Renal cortex interstitium (tissue), 15 donors: ENCODE measurements at places on chromosomes 11 and 22.
A peak's percentile ranks its signal among the peaks of the same experiment; 100 is the strongest.

DNA sequence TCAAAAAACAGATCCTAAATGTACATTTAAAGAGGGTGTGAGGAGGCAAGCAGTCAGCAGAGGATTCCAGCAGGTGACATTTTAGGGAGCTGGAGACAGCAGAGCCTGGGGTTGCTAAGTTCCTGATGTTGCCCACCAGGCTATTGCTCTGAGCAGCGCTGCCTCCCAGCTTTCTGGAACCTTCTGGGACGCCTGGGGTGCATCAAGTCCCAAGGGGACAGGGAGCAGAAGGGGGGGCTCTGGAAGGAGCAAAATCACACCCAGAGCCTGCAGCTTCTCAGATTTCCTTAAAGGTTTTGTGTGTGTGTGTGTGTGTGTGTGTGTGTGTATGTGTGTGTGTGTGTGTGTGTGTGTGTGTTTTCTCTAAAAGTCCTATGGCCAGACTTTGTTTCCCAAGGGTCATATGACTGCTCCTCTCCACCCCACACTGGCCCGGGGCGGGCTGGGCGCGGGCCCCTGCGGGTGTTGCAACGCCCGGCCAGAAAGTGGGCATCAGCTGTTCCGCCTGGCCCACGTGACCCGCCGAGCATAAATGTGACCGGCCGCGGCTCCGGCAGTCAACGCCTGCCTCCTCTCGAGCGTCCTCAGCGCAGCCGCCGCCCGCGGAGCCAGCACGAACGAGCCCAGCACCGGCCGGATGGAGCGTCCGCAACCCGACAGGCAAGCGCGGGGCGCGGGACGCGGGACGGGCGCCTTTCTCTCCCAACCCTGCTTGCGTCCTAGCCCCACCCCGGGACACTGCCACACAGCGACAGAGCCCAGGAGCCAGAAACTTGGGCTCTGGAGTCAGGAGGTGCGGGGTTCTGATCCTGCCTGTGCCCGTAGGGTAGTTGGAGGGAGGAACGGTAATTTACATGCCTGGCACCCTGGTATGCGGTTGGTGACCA is at the start of gene HMOX1:
HMOX1 (plus strand) TSS at position 560 of the 887 bp plus-strand sequence; CDS start at position 638, 78 bp downstream.
- DNase-seq: peak; percentile 65

DNA sequence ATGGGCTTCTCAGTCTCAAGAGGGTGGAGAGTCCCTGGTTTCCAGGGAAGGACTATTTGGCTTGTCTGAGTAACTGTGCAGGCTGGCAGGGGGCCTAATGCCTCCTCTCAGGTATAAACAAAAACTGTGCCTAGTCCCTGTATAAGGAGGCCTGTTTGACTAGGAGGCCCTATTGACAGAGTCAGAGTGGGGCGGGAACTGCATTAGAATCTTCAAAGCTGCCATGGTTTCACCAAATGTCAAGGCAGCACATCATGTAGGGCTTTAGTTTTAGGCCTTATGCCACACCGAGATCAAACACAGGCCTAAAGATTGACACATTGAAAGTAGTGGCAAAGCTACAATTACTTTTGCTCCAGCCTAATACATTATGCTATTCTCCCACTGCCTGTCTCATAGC is 611.5 kb upstream of the B3GAT1 start:
- no peak for DNase-seq

DNA sequence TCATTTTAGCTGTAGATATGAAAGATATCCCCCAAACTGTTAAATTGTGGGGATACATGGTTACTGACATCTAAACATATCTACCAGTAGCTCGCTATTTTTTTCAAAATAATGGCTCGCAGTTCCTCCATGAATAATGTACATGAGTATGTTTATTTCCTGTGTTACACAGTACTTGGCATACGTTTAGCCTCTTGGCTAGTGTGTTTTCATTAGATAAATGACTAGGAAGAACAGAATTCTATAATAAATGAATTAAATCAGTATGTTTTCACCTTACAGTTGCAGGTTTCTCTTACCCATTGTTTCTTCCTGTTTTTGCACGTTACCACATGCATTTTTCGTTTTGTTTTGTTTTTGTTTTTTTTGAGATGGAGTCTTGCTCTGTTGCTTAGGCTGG is 21.8 kb downstream of the RNF169 start:
- no peak for DNase-seq

GRCh38 chr22:17218341-17218740 is 894 bp downstream of the ADA2 start:
- no peak for DNase-seq

DNA sequence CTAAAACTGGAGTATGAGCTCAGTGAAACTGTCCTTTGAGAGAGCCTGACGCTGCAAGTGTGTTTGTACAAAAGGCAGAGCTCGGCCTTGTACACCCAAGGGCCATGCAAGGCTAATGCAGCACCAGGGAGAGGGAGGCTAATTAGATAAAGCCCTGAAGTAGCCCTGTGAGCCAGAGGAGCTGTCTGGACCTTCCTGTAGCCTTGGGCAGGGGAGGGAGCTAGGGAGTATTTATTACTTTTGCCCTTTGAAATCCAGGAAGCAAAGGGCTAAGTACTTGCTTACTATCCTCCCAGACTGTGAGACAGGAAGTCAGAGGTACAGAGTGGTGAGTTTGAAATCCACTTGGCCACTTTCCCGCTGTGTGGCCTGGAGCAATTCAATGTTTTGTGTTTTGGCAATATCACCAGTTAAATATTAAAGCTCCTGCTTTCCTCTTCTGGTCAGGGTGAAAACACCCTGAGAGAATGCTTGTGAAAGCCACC is 10.2 kb upstream of the LDHA start:
- no peak for DNase-seq

- no peak for DNase-seq
These were observed 20.8 kb downstream of the USP35 start for GRCh38 chr11:78209478-78209877.

DNA sequence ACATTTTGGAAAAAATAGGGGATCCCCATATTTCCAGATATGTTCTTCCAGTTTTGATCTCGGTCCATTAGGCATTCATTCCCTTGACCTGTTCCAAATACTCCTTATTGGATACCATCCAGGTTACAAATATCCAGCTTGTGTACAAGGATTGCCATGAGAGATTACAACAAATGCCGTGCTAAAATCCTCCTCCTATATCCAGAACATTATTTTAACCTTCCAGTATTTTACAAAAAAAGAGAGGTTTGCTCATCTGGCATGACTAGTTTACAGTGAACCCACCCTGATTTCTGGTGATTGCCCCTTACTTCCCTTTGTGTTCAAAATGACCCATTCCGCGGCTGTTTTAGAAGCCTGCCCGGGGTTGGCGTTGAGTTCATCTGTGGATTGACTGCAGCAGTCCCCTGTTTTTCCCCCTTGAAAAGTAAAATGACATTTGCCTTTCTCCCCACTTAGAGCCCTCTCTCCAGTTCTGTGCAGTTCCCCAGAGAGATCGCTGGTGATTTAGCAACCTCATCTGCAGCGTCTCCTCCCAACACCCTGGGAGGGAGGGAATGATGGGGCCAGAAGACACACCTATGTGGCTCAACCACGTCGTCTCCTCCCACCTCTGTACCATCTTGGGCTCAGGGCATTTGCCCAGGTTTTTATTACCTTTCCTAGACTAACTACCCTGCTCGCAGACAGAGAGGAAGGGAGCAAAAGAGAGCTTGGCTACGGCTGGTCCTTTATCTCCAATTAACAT is 73.6 kb downstream of the DSCAML1 start:
- DNase-seq: no peak

DNA sequence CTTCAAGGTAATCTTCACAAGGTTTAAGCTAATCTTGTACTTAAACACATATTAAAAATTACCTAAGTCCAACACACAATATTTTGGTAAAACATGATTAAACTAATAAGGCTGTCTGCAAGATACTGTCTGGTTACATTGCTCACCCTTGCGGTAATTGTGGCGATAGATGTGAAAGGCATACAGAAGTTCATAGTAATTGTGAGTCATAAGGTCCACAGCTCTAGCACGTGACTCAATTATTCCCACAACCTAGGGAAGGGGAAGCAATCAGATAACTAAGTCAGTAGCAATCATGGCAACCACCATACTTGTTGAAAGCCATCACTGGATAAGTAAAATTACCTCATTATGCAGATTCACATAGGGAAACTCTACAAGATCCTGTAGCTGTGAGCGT is 30.5 kb upstream of the FNBP4 start:
- no peak for DNase-seq

- DNase-seq: no peak
These were observed 462 bp downstream of the UBE2L6 start for GRCh38 chr11:57566905-57567514.

DNA sequence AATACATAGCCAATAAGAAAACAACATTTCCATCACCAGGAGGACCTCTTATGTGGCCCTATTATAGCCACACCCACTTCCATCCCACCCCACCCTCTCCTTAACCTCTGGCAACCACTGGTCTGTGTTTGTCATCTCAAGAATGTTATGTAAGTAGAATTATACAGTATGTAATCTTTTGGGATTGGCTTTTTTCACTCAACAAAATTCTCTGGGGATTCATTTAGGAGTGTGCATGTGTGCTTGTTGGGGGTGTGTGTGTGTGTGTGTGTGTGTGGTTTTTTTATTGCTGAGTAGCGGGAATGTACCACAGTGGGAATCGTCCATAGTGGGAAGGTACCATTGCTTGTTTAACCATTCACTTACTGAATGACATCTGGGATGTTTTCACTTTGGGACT is 5.2 kb downstream of the KCNJ5 start:
- DNase-seq: no peak

DNA sequence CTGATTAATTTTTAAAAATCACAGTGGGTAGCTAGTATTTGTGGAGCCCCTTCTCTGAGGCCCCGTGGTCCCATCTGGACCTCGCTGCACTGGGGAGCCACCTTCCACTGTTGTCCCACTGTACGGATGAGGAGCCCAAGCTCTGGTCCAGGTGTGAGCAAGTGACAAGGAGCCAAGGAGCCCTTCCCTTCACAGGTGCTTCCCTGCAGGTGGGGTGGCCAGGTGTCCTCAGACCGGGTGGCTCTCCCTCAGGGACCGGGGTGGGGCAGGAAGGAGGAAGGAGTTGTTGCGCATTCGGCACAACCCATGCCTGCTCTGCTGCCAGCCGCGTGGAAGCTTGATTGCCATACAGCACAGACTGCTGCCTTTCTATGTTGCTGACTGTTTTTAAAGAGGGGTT is 10.4 kb upstream of the SEPTIN5 start:
- DNase-seq: no peak

- no peak for DNase-seq
These were observed 41.4 kb upstream of the PCF11 start for GRCh38 chr11:83115551-83115950.
